RPMI7951 (cell line): ENCODE measurements at places on chromosomes 6 and 20. TPM values are rescaled to one million over a fixed set of nuclear protein-coding genes. Genes with fewer than 3 reads are reported as not detected.

CGAS gene
- total RNA-seq: 13.8 and 20.5 TPM in 2 replicates

DNA sequence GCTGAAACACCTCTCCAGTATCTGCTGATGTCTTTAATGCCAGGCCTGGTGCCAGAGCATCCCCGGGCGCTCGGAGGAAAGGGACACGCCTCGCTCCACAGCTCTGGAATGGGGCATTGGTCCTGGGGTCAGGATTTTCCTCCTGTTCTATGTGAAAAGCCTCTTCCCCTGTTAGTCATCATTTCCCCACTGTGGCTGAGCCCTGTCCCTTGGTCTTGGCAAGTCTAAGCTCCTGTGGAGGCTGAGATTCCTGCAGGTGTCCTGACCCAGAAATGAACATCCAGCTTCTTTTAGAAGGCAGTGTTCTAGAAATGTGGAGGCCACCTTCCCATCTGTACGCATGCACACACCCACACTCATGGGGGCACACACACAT, 19.4 kb downstream of the SYNDIG1 start:
- DNase-seq: no peak

DNA sequence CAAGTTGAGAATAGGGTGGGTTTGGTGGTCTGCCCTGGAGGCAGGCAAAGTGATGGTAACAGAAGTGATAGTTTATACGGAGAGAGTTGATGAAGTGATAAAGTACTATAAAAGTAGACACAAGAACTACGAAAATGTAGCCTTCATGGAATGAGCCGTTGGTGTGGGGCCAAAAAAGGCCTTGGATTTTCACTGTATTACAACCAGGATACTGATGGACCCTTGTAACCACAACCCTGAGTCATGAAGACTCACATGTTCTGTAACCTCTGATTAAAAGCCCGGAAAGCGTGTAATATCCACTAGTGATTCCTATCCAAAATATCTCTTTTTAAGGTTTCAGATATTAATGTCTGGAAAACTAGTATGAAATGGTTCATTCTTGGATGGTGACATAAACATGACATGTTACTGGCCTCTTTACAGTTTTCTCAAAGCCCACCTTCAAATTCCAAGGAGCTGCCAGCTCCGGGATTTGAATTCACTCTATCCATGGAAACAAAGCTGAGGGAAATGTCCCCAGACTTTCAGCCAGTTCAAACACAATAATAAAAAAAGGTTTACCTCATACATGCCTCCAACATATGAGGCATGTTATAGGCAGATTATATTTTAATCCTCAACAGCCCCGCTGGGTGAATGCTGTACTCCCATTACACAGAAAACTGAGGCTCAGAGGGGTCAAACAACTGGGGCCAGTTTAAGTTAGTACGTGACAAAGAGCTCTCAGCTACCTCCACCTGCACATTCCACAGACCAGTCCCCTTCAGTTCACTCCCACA, 55.4 kb downstream of the MRPL14 start:
- DNase-seq: peak; percentile 96

KIF25 gene
- total RNA-seq: 0.36 and 0.39 TPM in 2 replicates

DNA sequence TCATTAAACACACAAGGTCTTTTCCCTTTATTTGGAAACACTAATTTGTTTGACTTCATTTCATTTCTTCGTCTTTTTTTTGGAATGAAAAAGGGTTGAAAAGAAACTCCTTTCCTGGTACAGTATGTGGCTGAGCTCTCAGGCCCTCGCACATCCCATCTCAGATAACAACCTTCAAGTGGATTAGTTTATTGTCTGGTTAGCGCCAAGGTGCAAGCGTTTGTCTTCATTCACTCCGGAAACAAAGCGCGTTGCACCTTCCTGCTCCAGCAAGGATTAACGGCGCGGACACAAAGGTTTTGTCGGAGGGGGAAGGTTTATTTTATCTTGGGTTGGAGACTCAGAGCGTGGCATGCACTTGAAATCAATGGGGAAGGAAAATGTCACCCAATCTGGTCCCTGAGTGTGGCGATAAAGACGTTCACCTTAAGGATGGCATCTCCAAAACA, 5.3 kb upstream of the NKX2-2 start:
- no peak for DNase-seq
